Adrenal gland (tissue), 19 donors: ENCODE measurements at places on chromosomes 12 and 14. TPM values are rescaled to one million over a fixed set of nuclear protein-coding genes. Genes with fewer than 3 reads are reported as not detected.

GRCh38 chr14:52117111-52117832, 48.4 kb upstream of the NID2 start:
- H3K27me3 ChIP-seq: no peaks in the 10 kb centered on the region
- H3K4me3 ChIP-seq: no peak overlapping the region
- H3K27ac ChIP-seq: peak overlapping the region; percentile 40
- no peaks in the 10 kb centered on the region for H3K4me1 ChIP-seq

- H3K4me1 ChIP-seq: no peaks in the 10 kb centered on the region
- no peaks in the 10 kb centered on the region for H3K36me3 ChIP-seq
- no peaks in the 10 kb centered on the region for H3K27me3 ChIP-seq
- no peak within 1 kb of the TSS for H3K4me3 ChIP-seq
These were observed at the start of gene RERGL for GRCh38 chr12:18090093-18090492. RERGL (minus strand) TSS chr12:18090193; CDS start chr12:18090140, 53 bp downstream.

GRCh38 chr12:56921346-56921745, 12.9 kb downstream of the SDR9C7 start:
- H3K4me3 ChIP-seq: no peak overlapping the region
- no peak overlapping the region for H3K27ac ChIP-seq
- H3K27me3 ChIP-seq: no peaks in the 10 kb centered on the region
- H3K4me1 ChIP-seq: no peaks in the 10 kb centered on the region
- no peak for DNase-seq

DNA sequence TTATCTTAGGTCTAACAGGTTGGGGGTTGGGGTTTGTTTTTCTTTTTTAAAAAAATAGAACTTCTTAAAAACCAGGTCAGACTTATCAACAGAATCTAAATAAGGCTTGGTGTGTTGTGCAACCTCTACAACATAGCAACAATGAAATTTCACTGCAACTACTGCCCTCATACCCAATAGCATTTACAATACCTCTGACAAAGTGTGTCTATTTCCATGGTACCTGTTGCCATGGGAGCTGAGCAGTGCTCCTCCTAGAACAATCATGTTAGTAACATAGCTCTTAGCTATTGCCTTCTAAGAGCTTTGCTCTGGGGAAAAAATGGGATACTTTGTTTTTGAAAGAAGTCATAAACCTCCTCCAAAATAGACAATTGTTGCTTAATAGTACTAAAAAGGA, 103.3 kb upstream of the CCDC175 start:
- no peak overlapping the region for H3K27ac ChIP-seq
- H3K36me3 ChIP-seq: no peaks in the 10 kb centered on the region
- DNase-seq: no peak

DNA sequence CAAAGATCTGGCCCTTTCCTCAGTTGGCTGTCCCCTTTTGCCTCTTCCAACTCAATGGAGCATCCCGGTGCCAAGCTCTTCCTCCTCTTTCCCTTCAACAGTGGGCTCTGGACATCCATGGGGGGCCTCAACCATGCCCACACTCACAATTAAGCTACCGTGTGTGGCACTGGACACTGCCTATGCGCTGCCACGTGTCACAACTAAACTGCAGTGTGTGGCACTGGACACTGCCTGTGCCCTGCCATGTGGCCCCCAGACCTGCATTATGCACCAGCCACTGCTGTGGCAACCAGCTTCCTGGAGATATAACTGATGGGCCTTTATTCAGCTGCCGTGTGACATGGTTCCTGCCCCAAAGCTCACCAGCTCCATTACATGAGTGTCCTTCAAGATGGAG, 179.1 kb downstream of the KCNA5 start:
- no peaks in the 10 kb centered on the region for H3K4me1 ChIP-seq
- no peak for DNase-seq
- no peak overlapping the region for H3K27ac ChIP-seq
- no peak overlapping the region for H3K4me3 ChIP-seq
- H3K36me3 ChIP-seq: no peaks in the 10 kb centered on the region
- no peaks in the 10 kb centered on the region for H3K27me3 ChIP-seq

GRCh38 chr12:131494741-131495524, 216.0 kb upstream of the SFSWAP start:
- H3K4me1 ChIP-seq: no peaks in the 10 kb centered on the region
- H3K36me3 ChIP-seq: no peaks in the 10 kb centered on the region
- DNase-seq: peak; percentile 34
- no peaks in the 10 kb centered on the region for H3K27me3 ChIP-seq
- no peak overlapping the region for H3K4me3 ChIP-seq
- H3K27ac ChIP-seq: no peak overlapping the region

DNA sequence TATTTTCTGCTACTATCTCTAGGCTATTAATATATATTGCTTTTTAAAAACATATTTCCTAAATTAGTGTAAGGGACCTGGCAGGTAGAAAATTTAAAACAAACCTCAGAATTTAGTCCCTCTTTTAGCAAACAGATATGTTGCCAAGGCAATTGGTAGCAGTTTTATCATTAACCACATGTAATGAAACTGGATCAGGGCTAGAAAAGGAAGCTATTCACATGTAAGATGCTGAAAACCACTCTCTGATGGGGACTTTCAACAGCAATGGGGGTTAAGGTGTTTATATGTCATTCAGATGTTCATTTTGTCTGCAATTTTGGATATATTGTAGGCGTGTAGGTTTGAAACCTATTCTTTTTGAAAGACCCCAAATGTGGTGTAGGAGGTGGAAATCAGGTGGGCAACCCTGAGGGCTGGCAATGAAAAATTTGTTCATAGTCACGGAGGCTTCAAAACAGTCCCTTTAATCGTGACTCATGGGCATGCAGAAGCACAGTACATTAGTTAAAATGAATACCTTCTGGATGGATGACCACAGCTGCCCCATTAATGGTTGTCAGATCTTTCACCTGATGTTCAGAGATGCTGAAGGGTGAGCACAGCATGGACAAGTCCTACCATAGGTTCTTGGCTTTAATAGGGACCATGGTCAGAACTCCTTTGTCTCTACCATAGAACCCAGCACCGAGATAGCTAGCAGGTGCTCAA, 5.9 kb upstream of the PKP2 start:
- H3K36me3 ChIP-seq: no peaks in the 10 kb centered on the region
- no peak overlapping the region for H3K4me3 ChIP-seq
- H3K4me1 ChIP-seq: no peaks in the 10 kb centered on the region
- H3K27ac ChIP-seq: no peak overlapping the region

DNA sequence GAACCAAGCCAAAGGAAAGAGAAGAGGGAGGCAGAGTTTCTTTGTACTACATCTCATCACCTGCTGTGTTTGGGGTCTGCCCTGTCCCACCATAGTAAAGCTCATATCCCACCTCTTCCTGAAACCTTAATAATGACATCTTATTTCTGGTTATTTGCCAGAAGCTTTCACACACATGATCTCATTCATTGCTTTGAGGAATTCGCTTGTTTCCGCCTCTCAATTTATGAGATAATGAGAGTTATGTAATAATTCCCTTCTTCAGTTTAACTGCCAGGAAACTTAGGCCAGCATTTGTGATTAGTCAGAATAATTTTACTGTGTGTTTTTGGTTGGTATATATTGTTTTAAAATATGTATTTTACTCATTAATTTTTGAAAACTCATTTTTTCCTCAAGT, 205.2 kb downstream of the CACNA1C start:
- no peaks in the 10 kb centered on the region for H3K36me3 ChIP-seq
- H3K27me3 ChIP-seq: no peaks in the 10 kb centered on the region
- H3K27ac ChIP-seq: no peak overlapping the region
- no peak for DNase-seq
- H3K4me1 ChIP-seq: peaks cover 13% of the 10 kb centered on the region

DNA sequence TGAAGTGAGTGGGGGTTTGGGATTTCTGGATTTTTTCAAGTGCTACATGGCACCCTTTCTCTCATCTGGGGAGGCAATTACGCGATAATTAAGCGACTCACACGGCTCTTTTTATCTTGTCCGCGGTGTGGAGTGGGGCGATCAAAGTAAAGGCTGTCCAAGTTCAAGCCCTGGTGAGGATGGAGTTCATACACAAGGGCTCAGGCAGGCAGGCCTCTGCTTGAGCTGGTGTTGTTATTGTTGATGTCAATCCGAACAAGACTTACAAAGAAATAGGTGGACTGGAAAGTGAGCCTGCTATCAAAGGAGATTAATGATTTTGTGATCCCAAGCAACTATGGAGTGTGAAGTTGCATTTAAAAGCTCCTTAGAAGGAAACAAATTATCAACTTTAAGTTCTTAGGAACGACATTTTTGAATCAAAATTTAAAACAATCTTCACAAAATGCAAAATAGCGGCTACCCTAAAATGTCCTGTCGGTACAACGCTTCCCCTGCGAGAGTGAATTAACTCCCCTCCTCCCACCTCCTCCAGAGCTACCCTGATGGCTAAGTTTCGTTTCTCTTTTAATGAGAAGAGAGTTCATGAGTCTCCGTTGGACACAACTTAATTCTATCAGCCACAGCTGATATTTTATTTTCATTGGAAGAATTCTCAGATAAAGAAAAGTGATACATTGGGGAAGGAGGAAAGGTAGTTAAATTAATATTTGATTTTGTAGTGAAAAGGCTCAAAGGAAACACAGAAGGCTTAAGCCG, 5.9 kb downstream of the FOXA1 start:
- no peak overlapping the region for H3K4me3 ChIP-seq
- DNase-seq: no peak
- H3K4me1 ChIP-seq: no peaks in the 10 kb centered on the region
- no peaks in the 10 kb centered on the region for H3K36me3 ChIP-seq

DNA sequence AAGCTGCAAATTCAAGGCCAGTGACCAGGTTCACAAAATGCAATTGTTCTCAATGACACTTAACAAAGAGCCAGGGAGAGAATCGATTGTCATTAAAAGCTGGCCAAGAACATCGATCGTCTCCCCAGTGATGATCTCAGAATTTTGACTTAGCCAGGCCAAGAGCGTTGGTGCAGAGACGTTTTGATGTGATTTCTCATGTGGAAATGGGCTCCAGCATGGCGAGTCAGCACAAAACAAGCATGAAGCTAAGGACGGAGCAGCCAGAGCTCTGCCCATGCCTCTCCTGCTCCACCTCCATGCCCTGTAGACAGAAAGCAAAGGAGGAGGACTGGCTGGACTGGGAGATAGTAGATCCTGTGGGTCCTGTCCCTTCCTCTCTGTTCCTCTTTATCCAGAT, 270.8 kb downstream of the FOXN3 start:
- no peak overlapping the region for H3K27ac ChIP-seq
- H3K36me3 ChIP-seq: no peaks in the 10 kb centered on the region
- H3K27me3 ChIP-seq: no peaks in the 10 kb centered on the region
- DNase-seq: no peak
- no peaks in the 10 kb centered on the region for H3K4me1 ChIP-seq

GRCh38 chr14:103393676-103394626, 8.7 kb downstream of the MARK3 start:
- peaks cover 58% of the 10 kb centered on the region for H3K4me1 ChIP-seq
- no peaks in the 10 kb centered on the region for H3K36me3 ChIP-seq
- peak overlapping the region; percentile 87 for H3K27ac ChIP-seq
- peak; percentile 70 for DNase-seq
- peak overlapping the region; percentile 22 for H3K4me3 ChIP-seq

- H3K4me3 ChIP-seq: no peak overlapping the region
- no peaks in the 10 kb centered on the region for H3K4me1 ChIP-seq
- H3K27ac ChIP-seq: no peak overlapping the region
- no peaks in the 10 kb centered on the region for H3K27me3 ChIP-seq
These were observed 22.9 kb downstream of the CPSF2 start for GRCh38 chr14:92144708-92145107.

- H3K4me3 ChIP-seq: no peak overlapping the region
- H3K27ac ChIP-seq: no peak overlapping the region
- H3K4me1 ChIP-seq: peaks cover 7% of the 10 kb centered on the region
- no peaks in the 10 kb centered on the region for H3K36me3 ChIP-seq
- H3K27me3 ChIP-seq: no peaks in the 10 kb centered on the region
- DNase-seq: no peak
These were observed 1.5 kb upstream of the LGALS3 start for GRCh38 chr14:55127460-55127951.

DNA sequence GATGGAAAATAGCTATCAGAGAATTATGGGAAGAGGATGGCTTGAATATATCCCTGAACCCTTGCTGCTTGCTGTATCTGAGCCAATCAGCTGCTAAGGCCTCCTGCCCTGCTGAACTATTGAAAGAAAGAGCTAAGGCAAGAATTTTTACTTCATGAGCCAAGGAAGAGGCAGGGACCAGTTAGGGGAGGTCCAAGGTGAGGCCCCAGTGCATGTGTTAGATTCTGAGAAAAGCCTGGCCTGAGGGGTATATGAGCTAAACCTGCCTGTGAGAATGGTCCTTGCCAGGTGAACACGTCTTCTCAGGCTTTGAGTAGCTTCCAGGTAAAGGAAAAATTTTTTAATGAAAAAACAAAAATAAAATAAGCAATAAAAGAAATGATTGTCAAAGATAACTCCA, 218.0 kb downstream of the SYT1 start:
- no peak overlapping the region for H3K4me3 ChIP-seq
- H3K36me3 ChIP-seq: no peaks in the 10 kb centered on the region
- no peaks in the 10 kb centered on the region for H3K4me1 ChIP-seq
- DNase-seq: no peak

- H3K27me3 ChIP-seq: no peaks in the 10 kb centered on the region
- H3K4me1 ChIP-seq: no peaks in the 10 kb centered on the region
- no peak overlapping the region for H3K4me3 ChIP-seq
- no peaks in the 10 kb centered on the region for H3K36me3 ChIP-seq
- no peak overlapping the region for H3K27ac ChIP-seq
These were observed 362.6 kb downstream of the BCL11B start for GRCh38 chr14:98909251-98909944.

DNA sequence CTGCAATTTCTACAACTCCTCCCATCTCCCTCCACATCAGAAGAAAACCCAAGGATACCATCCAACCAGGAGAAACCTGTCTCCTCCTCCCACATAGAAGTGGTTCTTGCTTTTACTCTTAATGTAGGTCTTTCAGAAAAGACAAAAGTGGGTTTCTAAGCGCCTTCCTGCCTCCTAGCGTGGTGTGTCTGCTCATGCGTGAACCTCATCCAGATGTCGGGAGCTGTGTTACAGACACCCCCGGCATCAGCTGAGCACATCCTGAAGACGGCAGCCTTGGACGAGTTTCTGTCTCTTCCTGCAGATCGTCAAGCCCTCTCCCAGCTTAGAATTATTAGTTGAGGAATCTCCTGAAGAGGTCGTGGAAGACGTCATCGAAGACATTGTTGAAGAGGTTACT, 9.5 kb downstream of the LRRC43 start:
- no peak overlapping the region for H3K4me3 ChIP-seq
- no peaks in the 10 kb centered on the region for H3K36me3 ChIP-seq
- H3K27ac ChIP-seq: no peak overlapping the region
- no peak for DNase-seq

RNASE1 gene
- 816 TPM for total RNA-seq

LRRK2 gene
- 25.6 TPM for total RNA-seq

MAP3K9 gene
- total RNA-seq: 3.0 TPM

IFNG gene
- 0.47 TPM for total RNA-seq

BDKRB2 gene
- total RNA-seq: 0.33 TPM

CLEC4D gene
- not detected for total RNA-seq

VRTN gene
- not detected for total RNA-seq

AKAP5 gene
- 0.26 TPM for total RNA-seq
